ENCODE measurements at places on chromosomes 12 and 14.

- no peak for DNase-seq
These were observed 326.6 kb downstream of the BTG1 start for GRCh38 chr12:91819132-91819447.

- DNase-seq = no peak
These were observed 4.3 kb downstream of the RIMBP2 start for GRCh38 chr12:130711756-130712155.

DNA sequence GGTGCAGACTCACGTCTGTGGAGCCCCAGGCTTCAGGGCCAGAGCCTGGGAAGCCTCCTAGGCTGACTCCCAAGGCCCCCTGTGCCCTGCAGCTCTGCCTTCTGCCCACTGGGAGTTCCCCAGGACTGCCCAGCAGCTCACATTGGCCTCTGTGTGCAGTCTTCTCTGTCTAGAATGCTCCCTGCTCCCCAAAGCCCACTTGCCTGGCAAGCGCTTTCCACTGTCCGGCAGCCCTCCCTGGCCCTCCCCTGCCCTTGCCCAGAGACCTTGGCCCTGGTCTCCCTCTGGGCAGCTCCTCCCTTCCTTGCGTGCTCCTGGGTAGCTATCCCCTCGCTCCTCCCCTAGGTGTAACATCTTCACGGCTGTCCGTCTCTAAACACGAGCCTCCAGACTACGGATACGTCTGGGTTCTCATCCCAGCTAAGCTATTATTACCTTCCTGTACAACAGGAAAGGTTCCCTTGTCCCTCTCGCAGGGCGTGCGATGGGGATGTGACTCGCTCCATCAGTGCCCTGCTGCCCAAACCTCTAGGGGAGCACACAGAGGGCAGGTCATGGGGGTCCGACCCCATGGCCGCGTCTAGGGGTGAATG lies 325.5 kb upstream of the RTL1 start:
- DNase-seq = no peak

- DNase-seq = no peak
These were observed 61.0 kb downstream of the DIO2 start for GRCh38 chr14:80150301-80150700.

Data from sigmoid colon (tissue), 7 donors.